ENCODE measurements at places on chromosomes 1 and 21.

GRCh38 chr1:114286960-114287359, 133.3 kb upstream of the SYT6 start:
- no peak for DNase-seq

- DNase-seq, result no peak
Observed at GRCh38 chr1:211973541-211973940, 61.8 kb downstream of the INTS7 start.

DNA sequence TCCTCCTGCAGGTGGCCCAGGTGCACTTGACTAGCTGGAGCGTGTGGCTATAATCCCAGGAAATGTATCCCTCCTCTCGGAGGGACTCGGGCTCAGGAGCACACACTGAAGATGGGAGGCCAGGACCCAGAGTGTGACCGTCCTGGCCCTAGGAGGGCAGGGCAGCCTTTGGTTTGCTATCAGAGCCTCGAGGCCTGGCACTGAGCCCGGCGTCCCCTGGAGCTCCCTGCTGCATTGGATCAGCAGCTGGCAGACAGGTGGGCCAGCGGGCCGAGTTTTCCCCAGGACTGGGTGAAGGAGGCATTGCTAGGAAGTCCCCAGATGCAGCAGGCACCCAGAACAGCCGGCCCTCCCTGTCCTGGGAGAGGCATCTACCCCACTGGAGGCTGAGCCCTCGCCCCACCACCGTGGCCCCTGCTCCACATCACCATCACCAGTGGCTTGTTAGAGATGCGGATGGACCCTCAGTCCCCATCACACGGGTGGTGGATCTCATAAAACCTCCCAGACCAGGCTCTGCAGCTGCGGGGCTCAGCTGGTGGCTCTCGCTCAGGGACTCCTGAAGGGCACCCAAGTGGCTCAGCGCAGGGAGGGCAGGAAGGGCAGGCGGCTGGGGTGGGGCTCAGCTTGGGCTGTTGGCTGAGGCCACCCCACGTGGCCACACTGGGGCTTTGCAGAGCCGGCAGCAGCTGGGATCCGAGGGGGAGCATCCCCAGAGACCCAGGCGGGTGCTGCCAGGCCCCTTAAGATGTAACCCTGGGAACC, 32.7 kb upstream of the POFUT2 start:
- no peak for DNase-seq

- no peak for DNase-seq
Observed at GRCh38 chr1:113993072-113993471, 13.8 kb downstream of the OLFML3 start.

DNA sequence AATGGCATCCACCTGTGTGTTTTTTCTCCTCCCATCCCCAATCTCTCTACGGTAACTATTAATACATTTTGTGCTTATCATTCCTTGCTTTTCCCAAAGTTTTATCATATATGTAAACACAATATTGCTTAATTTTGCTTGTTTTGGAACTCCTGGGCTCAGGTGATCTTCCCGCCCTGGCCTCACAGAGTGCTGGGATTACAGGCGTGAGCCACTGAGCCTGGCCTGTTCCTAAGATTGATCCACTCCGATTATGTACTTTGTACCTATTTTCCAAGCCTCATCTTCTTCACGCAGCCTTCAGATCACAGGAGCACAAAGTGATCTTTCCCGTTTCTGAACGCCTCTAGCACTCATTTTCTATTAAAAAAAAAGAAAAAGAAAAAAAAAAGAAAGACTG, 45.2 kb downstream of the MEF2D start:
- DNase-seq, result no peak
